ACHN (cell line): ENCODE measurements at places on chromosomes 6 and 20.

DNA sequence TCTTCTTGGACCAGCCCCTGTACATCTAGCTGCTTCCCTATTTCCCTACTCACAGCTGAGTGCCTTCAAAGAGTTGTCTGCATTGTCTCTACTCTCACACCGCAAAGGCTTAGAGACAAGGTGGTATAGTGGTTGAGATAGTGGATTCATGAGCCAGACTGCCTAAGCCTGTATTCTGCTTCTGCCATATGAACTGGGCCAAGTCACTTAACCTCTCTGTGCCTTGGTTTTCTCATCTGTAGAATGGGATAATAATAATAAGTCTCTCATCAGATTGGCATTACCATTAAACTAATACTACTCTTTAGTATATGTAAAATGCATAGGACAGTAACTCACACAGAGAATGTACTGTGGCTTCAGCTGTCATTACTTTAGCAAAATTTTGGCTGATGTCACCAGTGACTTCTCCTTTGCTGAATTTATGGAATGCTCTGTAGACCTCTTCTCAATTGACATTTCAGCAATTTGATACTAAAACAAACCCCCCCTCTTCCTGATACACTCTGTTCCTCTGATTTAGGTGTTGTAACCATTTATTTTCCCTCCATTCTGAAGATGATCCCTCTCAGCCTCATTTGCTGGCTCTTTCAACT is 156.1 kb downstream of the ADAT2 start:
- no peak for DNase-seq

DNA sequence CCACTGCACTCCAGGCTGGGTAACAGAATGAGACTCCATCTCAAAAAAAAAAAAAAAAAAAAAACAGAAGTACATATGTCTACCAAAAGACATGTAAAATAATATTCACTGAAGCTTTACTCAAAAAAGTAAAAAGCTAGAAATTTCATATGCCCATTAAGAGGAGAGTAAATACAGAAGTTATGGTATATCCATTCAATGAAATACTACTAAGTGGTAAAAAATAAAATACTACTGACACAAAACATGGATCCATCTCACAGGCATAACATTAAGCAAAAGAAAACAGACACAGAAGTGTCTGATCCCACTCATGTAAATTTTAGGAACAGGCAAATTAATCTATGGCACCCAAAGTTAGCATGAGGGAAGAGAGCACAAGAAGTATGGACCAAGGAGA is 52.6 kb downstream of the TASP1 start:
- DNase-seq: no peak

- DNase-seq: no peak
Measured at GRCh38 chr6:16728513-16729182, 32.6 kb downstream of the ATXN1 start.

DNA sequence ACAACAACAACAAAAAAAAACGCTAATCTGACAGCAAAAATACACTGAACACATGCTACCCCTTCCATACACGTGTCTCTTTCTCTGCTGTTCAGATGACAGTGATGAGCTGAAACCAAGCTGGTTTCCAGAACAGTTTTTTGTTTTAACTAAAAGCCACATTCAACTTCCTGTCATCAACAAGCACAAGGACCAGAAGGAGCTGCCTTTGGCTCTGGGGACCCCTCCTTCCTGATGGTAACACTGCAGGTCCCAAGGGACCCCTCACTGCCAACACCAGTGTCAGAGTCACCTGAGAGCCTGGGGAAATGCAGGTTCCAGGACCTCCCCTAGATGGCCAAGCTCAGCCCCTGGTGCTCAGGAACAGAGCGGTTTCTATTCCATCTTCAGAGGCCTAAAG is 6.0 kb downstream of the CST7 start:
- no peak for DNase-seq

- no peak for DNase-seq
Measured at GRCh38 chr20:24403406-24403805, 66.0 kb upstream of the SYNDIG1 start.

- no peak for DNase-seq
Measured at GRCh38 chr6:137148306-137149034, 25.0 kb downstream of the IL22RA2 start.

- DNase-seq: peak; percentile 65
Measured at GRCh38 chr6:107657755-107658461, 166.2 kb downstream of the SCML4 start.

DNA sequence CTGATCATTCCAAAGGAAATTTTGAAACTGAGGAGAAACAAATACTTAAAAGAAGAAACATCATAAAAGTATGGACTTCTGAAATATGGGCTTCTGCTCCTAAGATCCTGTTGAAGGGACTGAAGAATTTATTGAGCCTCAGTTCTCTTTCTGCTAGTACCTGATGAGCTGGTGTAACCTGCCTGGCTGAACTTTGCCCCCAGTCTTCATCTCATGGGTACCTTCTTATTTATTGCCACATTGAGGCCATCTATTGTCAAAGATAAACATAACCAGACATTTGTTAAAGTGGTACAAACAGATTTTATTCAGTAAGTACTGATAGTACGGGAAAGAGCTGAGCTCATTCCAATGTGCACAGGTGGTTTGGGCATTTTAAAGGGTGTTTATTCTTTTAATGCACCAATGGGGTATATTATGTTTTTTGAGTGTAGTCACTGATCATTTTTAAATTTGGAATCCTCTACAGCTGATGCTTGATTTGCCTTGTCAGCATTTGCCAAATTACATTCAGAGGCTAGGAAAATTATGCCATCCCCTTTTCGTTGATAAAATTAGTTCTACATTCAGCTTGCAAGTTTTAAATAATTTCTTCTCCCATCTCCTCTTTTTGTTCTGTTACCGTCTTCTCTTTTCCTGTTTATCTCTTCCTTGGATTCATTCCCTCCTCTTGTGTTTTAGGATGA is 118.2 kb downstream of the PRIM2 start:
- DNase-seq: no peak

DNA sequence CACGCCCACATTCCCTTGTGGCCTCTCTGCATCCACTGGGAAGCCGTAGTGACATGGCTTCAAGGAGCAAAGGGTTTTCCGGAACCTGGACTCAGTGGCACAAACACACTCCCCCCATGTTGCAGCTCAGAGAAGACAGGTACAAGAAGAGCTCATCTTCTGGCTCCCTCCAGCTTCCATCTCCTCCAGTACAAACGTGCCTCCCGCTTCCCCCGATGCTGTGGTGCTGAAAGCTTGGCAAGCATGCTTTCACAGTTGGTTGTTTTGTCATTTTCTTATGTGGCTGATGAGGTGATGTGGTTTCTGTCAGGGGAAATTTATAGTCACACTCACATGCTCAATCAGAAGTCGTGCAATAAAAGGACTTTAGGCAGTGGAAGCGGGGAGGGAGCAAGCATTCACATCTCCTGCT is 258.5 kb downstream of the KIF16B start:
- DNase-seq: no peak

- no peak for DNase-seq
Measured at GRCh38 chr6:709471-710056, 16.6 kb upstream of the EXOC2 start.

DNA sequence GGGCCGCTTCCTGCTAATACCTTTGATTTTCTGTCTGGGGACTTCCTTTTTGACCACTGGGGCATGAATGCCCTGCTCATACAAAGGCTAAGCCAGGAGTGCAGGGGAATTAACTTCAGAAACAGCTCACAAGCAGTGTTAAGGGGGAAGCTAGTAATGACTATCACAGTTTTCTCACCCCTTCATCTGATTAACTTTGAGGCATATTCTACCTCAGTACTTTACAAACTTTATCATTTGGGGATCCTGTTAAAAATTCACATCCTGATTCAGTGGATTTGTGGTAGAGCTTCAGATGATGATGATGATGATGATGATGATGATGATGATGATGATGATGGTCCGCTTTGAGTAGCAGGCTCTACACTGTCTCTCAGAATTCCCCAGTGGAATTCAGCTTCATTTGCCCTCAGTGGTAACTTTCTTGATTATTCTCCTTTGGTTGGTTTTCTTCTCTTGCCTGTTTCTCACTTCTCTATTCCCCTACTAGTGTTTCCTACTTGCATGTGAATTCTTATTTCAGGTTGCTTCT is 78.4 kb upstream of the TMEM170B start:
- DNase-seq: no peak
